Activated CD8-positive, alpha-beta memory T cell treated with anti-CD3 and anti-CD28 coated beads, Interleukin-2, amount 50 U/mL, for 48 hours (primary cell): ENCODE measurements at places on chromosomes 6 and 20.

- DNase-seq = no peak
Measured at GRCh38 chr20:35721219-35721618, 20.8 kb downstream of the RBM39 start.

DNA sequence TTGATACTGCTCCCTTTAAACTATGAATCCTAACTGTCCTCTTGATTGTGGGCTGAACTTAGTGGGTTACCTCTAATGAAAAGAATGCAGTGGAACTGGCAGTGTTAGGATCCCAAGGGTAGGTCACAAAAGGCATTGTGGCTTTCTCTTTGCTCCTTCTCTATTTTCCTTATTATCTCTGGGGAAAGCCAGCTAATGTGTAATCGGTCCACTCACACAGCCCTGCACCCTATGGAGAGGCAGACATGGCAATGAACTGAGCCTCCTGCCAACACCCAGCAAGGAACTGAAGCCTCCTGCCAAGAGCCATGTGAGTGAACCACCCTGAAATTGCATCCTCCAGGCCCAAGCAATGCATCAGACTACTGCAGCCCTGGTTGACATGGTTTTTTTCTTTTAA is 24.6 kb upstream of the ZNF133 start:
- DNase-seq = no peak

GRCh38 chr6:34383656-34384320 is 8.7 kb downstream of the NUDT3 start:
- no peak for DNase-seq

DNA sequence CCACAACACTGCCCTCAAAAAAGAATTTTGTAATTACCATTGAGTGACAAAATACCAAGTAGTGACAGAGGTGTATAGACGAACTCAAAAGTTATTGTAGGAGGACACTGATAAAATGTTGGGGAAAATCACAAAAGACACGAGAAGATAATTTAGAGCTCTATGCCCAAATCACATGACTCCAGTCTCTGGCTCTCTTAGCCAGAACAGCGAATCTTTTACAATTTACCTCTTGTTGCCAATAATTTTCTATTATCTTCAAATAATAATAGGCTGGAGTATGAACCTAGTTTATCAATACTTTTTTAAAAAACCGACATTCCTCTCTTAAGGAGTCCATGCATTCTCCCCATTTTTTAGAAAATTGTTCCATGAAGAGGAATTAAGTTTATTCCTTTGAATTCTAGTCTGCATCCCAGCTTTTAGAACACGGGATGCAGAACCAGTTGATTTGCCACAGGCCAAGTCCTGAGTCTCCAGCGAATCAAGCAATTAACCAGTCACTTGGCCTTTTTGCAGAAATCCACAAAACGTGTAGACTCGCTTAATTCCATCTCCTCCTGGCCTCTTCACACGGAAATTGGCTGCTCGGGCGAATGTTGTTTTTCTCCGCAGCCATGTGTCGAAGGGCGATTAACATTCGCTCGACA is 507 bp upstream of the RIPPLY2 start:
- DNase-seq = no peak

DNA sequence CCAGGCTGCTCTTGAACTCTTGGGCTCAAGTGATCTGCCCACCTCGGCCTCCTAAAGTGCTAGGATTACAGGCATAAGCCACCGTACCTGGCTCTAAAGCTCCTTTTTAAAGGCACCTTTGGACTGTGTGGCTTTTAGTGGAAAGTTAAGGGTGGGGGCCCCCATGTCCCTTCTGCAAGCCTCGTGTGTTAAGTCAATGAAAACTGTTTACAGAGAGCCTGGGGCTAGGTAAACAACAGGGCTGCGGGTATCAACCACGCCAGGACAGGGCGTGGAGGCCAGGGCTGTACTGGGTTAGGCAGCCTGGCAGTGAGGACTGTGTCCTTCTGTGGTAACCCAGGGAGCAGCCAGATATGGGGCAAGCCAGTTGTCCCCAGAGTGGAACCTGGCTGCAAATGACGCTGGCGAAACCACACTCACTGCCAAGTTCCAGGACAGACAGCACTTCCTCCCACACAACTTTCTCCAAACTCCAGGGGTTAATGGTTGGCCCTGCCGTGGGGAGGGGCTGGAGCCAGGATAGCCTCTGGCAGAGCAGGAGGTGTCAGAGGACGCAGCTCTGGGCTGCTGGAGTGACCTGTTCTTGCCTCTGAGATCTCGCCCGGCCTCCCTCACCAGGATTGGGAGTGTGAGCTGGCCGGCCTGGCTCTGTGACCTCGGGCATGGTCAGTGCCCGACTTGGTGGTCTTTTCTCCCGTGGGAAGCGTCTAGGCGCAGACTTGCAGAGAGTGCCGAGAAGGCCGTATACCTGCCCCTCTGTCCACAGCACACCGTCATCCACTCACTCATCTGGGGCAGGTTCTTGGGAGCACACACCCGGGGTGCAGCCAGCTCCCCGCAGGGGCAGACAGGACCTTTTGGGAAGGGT is 3.2 kb downstream of the SLC17A9 start:
- no peak for DNase-seq

- DNase-seq = no peak
Measured at GRCh38 chr6:17870300-17871188, 116.9 kb downstream of the KIF13A start.

- no peak for DNase-seq
Measured at GRCh38 chr6:105468850-105469249, 66.0 kb upstream of the PREP start.

GRCh38 chr6:13488015-13488895 is 855 bp upstream of the GFOD1 start:
- no peak for DNase-seq

DNA sequence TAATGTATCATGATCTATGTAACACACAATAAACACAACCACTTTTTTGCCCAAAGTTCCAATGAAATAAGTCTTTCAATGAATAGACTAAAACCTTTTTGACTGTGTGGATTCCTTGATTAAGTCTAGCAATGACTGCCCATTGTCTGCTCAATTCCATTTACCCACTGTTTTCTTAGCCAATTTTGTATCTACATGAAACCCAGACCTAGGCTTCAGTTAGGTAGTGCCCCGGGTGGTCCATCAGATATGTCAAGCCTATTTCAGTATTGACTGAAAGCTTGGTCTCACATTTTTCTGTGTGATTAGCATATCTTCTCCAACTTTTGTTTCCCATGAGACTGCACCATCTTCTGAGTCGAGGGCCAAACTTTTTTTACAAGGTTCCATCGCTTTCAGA is 615.0 kb downstream of the C6orf118 start:
- DNase-seq = no peak

DNA sequence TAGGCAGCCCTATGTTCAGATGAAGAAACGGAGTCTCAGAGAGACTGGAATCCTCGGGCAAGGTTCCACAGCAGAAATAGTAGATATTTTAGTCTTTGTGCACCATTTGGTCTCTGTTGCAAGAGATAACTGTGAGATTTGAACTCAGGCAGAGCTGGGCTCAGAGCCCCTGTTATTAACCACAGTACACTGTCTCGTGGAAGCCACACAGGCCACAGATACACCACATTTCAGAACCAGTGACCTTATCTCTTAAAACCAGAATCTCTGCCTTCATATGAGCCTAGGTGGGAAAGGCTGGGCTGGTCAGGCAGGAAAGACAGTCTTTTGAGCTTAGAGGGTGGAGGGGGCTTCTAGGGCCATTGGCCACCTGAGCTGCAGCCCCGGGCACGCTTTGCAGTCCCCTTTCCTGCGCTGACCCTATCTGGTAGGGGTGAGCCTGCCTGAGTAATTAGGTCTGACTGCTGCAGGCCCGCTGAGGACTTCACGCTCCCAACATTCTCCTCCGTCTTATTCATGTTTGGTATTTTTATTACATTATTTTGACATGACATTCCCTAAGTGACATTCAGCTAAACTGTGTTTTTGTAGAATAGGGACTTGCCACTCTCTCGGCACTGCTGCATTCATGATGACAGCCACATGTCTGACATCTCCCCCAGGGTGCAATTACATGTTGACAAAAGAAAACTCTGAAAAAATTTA is 71.1 kb downstream of the KCNB1 start:
- no peak for DNase-seq

DNA sequence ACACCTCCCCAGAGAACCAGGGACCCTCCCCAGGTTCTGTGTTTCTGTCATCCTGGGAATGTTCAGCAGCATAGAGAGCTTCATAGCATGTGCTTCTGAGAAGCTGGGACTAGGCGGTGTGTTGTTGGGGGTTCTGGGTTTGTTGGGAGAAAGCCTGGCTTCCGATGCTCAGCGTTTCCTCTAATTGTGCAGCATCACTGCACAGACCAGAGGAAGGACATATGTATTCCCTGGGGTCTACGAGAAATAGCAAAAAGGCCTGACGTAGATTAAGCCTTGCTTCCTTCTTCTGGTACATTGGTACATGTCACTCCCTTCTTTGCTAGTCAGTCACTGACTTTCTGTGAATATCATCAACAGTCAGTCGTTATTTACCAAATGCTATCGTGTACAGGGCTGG is 96.9 kb upstream of the SGK1 start:
- no peak for DNase-seq

- DNase-seq = no peak
Measured at GRCh38 chr6:25062070-25062811, 126.5 kb upstream of the RIPOR2 start.

- DNase-seq = no peak
Measured at GRCh38 chr6:37059344-37060194, 54.1 kb downstream of the FGD2 start.
